Posterior cingulate gyrus (tissue), 11 donors: ENCODE measurements at places on chromosomes 3 and 15.

DNA sequence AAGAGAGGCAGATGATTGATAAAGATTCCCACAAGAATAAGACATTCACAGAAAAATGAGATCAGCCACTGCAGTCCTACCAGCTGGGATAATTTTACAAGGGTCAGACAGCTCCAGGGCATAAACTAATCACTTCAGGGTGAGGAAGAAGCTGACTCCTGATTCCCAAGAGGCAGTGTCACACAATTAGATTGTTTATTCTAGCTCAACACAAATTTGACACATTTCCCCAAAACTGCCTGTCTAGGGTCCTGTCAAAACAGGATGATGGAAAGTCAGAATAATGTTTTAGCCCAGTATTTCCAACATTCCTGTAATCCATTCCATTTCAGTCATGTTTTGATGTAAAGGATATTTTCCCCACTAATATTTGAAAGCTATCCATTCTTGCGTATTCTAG is 110.8 kb downstream of the TNIK start:
- no peak for DNase-seq

- no peak for DNase-seq
These were observed 29.4 kb upstream of the AP4E1 start for GRCh38 chr15:50879016-50879617.

DNA sequence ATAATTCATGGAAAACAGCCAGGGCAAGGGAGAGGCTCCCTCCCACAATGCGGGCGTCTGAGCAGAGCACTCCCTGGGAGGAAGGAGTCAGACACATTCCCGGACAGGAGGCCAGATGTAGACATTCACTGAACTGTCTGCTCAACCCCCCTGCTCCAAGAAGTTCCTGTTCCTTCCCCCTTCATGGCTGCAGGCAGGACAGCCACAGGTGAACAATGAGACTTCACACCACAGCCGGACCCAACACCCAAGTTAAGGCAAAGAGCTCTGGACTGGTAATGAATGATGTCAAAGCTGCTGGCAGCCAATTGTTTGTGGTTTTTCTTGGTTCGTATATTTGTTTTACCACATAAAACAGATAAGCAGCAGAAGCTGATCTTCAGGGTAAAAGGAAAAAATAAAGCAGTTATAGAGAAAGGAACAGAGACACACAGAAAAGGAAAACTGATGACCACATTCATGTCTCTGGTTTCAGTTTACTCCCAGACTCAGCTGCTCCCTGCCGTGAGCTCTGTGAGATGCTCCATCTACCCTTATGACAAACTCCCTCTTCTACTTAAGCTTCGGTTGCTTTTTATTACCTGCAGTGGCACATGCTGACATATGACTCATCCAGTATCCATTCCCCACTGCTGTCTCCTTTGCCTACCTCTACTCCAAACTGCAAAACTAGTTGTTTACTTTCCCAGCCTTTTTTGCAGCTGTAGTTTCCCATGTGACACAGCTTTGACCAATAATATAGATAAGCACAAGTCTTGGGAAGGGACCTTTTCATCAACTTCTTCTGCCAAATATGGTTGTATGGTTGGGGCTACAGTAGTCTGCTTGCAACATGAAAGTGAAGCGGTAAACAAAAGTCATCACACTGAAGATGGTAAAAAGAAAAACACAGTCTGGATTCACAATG is 33.1 kb downstream of the DZIP1L start:
- no peak for DNase-seq

DNA sequence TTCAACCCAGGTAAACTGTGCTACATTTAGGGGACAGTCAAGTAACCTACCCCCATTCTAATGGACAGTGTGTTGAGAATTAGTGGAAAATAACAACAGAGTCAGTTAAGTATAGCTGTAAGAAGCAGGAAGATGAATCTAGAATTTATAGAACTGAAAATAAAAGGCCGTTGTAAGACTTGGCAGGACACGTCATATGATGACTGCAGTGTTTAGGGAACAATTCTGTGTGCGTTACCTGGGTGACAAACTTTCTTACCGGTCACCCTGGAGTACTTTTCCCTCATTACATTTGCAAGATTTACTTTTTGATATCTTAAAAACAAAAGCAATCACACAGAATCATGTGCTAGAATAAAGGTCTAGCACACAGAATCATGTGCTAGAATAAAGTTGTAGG is 536.3 kb upstream of the ZNF717 start:
- no peak for DNase-seq

DNA sequence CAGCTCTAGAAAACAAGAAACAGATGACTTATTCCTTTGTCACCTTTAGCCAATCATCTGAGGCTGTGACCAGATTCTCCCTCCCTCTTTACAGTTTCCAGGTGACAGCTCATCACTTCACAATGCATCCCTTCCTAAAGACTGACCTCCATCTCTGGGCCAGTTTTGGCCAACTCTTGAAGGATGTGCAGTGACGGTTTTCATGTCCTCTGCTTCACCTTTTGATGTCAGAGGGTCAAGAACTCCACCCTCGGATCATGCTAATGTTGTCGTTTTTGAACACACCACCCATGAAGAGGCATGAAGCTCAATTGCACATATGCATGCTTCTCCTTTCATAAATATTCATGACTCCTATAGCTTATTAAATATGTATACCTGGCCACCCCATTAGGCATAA is 161.2 kb upstream of the SYNPR start:
- DNase-seq: no peak

DNA sequence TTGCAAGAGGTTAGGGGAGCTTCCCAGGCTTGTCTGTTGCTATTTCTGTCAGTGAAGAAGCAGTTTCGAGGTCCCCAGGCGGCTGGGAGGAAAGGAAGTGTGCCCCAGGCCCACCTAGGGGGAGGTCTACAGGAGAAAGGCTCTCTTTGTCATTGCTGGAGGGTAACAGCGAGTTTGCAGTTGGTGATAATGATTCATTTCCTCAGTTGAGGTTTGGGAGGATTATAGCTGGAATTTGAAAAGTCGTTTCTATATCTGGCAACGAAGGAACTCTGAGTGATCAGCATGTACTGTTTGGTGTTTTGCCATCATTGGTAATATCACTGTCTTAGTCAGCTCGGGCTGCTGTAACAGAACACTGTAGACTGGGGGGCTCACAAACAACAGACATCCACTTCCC is 65.5 kb upstream of the UBE3A start:
- no peak for DNase-seq

- DNase-seq: no peak
These were observed 20.1 kb upstream of the UBE2E2 start for GRCh38 chr3:23182996-23183513.

DNA sequence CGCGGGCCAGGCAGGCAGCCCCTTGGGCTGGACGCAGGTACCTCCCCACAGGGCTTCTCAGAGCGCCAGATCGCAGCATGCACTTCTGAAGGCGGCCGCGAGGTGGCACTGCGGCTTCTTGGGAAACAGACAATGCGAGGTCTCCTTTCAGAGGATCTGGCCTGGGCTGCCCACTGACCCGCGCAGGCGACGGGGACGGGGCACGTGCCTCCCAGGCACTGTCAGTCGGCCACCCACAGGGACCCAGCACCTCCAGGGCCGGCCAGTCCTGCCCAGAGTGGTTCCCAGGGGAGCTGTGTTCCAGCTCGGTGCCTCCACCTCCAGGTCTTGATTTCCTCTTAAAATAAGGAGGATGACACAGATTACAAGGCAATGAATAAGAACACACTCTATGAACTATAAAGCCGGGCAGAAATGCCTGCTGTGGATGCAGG is 24.4 kb upstream of the TXNRD3 start:
- DNase-seq: peak; percentile 96

DNA sequence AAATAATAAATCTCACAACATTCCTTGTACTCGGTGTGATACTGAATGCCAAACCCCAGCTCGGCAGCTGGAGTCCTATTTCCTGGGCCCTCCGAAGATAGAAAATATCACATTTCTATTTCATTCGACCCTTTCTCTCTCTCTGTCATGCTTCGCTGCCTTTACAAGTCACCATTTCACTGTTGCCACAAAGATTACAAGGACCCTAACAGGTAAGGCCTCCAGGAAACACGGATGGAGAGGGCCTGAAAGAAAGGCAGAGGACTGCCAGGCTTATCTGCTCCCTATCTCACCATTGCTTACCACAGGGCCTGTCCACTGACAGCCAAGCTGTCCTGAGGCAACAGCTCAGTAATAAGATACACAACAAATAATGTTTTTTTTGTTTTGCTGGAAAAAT is 376.5 kb downstream of the MECOM start:
- DNase-seq: no peak

DNA sequence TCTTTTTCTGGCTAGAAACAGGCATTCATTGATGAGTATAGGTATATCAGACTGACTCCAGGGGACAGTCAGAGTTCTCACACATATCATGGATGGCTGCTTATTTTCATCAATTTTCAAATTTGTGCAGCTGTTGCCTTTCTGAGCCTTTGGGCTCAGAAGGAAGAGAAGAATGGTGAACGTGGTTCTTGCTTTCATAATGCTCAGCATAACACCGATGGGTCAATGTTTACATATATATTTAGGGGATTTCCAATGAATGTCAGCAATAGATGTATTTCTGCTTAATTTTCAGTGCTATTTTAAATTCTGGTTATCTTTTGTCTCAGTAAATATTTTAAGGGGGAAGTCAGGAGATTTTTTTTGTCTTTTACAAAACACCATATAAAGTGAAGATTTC is 581.4 kb upstream of the DPPA4 start:
- DNase-seq: no peak

DNA sequence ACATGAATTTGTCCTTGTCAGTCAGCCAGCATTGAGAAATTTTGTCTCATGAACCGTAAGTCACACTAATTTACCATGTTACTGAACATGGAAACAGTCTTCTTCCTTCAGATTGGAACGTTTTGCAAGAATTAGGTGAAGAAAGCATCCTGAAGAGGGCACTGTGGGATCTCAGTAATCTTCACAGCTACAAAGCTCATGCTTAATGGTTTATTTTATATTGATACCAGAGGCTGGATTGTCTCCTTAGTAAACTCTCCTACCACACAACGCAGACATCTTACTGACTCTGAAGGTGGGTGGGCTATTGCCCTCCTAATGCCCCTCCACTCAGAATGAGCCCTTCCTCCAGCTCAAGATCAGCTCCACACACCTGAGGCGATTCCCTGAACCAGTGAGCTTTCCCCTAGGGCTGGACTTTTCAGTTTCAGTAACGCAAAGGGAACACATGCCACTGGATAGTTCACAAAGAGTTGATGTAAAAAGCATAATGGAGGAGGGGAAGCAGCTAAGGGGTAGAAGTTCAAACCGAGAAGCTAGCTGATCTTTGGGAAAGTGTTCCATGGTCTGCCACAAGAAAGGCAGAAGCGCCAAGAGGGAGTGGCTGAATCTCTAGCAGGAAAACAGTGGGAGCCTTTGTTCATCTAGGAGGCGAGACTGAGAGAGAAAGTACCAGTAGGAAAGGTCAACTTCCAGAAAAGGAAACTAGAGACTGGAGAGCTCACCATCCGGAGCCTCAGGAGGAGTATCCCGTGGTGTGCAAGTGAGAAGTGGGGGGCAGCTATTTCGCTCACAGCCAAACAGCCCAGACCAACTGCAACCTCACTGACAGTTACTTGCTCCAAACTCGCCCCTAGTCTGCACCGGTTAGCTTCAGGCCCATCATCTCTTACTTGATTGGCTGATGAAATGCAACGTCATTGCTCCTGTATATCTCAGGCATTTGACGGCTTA is at the start of gene SLC9C1:
TSS of gene SLC9C1 (minus strand) at position 849 of the 954 bp plus-strand sequence. CDS start 7,425 bp downstream, outside the sequence.
- DNase-seq: no peak

GRCh38 chr3:67647390-67647878 is 7.0 kb downstream of the SUCLG2 start:
- DNase-seq: no peak

GRCh38 chr3:10855871-10856662 is 40.0 kb downstream of the SLC6A11 start:
- DNase-seq: no peak

- no peak for DNase-seq
These were observed 366.4 kb upstream of the AGTR1 start for GRCh38 chr3:148331081-148331846.

DNA sequence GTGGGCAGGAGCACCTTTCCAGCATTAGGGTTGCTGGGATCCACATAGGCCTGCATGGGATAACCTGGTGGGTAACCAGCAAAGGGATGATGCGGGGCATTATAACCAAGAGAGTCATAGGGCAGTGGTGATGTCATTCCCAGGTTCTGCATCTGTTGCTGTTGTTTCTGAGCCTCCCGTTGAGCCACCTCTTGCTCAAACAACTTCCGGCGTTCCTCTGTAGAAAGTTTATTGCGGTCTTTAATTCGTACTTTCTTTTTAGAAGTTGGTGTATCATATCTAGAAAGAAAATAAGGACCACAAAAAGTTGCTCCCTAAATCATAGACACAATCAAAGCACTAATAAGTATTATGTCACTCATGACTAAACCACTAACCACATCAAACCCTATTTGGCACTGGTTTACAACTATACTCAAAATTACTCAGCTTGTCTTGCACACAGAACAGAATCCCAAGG is 77.8 kb downstream of the NBEAL2 start:
- DNase-seq: no peak

DNA sequence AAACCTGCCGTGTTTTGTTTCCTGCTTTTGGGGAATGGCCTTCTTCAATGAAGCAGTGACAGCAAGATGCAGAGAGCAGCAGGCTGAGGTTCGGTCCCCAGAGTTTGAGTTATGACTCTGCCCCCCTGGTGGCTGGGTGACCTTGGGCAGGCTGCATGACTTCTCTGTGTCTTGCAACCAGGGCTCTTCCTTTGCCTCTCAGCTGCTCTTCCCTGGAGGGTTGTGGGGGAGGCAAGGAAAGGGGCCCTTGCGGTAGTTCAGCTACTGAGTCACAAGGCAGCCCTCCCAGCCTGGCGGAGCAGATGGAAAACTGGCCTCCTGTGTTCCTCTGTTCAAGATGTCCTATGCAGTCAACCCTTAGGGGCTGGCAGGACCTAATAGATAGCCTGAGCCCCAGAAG is 17.1 kb downstream of the CTXND1 start:
- no peak for DNase-seq

GRCh38 chr3:5151586-5151985 is 29.5 kb downstream of the ARL8B start:
- no peak for DNase-seq

DNA sequence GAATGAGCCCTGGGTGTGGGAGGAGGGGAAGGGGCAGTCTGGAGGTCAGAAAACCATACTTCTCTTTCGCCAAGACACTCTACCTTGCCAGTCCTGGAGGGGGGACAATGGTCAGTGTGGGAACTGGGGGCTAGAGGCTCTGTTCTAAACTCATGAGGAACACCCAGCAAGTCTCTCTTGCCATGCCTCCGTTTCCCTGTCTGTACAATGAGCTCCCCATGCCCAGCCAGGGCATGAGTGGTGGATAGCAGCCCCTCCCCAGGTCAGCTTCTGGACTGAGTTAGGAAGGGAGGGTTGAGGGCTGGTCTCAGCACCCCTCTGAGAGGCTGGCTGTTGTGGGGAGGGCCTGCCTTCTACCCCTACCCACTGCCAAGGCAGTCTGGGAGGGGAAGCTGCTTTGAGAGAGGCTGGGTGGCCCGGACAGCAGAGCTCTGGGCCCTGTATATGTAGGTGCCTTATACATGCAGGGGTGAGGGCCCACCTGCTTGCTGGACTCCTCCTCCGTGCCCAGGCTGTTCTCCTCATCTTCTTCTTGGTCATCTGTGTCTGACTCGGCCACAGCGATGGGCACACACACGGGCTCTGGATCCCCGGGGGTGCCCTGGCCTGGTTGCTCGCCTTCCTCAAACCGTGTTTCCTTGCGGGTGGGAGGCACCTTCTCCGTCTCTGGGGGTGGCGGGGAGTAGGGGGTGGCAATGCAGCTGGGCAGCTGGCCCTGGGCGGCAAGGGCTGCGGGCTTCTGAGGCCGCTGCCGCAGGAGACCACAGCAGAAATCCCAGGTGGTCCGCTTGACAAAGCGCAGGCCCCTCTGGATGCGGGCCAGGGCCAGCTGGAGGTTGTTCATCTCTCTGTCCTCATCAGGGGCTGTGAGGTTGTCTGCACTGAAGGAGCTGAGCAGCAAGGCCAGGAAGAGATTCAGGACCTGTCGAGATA is 68.8 kb downstream of the SCN5A start:
- DNase-seq: no peak

GRCh38 chr3:5181469-5182141 is 5.9 kb upstream of the EDEM1 start:
- DNase-seq: no peak
